ENCODE measurements at places on chromosomes 13 and 19. TPM values are rescaled to one million over a fixed set of nuclear protein-coding genes. Genes with fewer than 3 reads are reported as not detected.

Gene IGFL2
- 0.08 TPM for total RNA-seq

Gene ZNF649
- total RNA-seq = 4.4 TPM

Gene IZUMO1
- total RNA-seq = not detected

Gene MBD3L2B
- not detected for total RNA-seq

Gene METTL21C
- not detected for total RNA-seq

Gene LGI4
- 0.64 TPM for total RNA-seq

Gene APLP1
- total RNA-seq = 5.3 TPM

Gene TNFSF13B
- total RNA-seq = 2.3 TPM

Gene ZNF296
- total RNA-seq = 0.82 TPM

Gene PET100
- 62.6 TPM for total RNA-seq

Gene PLD3
- total RNA-seq = 127 TPM

Gene KIR3DL1
- total RNA-seq = not detected

Gene APOE
- 4.9 TPM for total RNA-seq

Gene CYP2S1
- 0.75 TPM for total RNA-seq

Gene CCDC8
- not detected for total RNA-seq

Gene C5AR1
- 0.64 TPM for total RNA-seq

Gene JSRP1
- not detected for total RNA-seq

Gene MAMSTR
- total RNA-seq = not detected

Gene ZNF283
- 10.3 TPM for total RNA-seq

Gene TEX26
- total RNA-seq = not detected

Gene MISP3
- total RNA-seq = 0.82 TPM
